ENCODE measurements at places on chromosomes 7 and 10.

- DNase-seq, result no peak
Measured at GRCh38 chr7:157521061-157521731, 184.4 kb downstream of the DNAJB6 start.

DNA sequence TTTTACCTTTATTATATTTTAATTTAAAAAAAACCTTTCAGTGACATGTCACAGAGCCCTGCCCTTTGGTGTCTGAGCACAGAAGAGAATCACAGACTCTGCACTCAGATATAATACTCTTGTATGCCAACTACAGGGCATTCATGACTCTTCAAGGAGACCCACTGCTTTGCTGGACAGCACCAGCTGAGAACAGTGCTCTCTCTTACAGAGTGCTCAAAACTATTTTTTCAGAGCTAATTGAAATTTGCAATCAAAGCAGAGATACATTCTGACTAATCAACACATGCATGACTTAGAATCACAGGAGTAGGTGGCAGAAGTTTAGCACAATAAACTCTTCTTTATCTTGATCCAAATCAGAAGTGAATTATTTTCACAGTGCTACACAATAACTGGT, 99.1 kb downstream of the OSBPL3 start:
- no peak for DNase-seq

DNA sequence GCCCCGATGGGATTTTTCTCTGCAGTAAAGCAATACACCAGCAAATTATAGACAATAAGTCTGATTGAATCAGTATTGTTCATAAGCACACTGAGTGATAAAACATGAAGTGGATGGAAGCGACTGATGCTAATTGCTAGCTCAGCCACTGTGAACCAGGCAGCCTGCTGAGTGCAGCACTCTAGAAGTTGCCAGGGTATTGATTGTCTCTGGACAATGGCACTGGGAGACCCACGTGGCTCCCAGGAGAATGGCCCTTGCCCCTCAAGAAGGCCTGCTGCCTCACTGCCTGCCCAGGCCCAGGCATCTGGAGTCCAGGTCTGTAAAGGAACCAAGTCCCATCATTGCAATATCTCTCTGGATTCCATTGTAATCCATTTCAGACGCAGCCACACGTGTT, 80.4 kb upstream of the TCERG1L start:
- no peak for DNase-seq

- no peak for DNase-seq
Measured at GRCh38 chr10:50472914-50473313, 150.8 kb downstream of the SGMS1 start.
